Activated CD8-positive, alpha-beta memory T cell treated with anti-CD3 and anti-CD28 coated beads for 4 hours (primary cell): ENCODE measurements at places on chromosomes 16 and 17.
A peak's percentile ranks its signal among the peaks of the same experiment; 100 is the strongest.

- no peak for DNase-seq
Observed at GRCh38 chr16:29806641-29807425, 504 bp downstream of the MAZ start.

DNA sequence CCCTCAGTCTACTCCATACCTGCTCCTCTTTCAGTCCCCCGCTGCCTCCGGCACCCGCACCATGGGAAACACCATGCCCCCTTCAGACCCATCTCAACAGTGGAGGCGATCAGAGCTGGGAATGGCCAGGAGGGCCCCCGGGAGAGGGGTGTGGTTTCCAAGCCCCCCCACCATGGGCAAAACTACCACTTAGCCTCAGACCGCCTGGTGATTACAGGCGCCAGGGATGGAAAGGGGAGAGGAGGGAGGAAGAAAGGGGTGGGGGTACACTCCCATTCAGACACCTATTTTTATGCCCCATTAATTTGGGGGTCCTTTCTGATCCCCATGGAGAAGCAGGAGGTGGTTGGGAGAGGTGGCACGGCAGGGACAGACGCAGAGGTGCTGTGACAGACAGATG, at the start of gene C17orf114:
TSS of gene C17orf114 (minus strand) at position 101 of the 400 bp plus-strand sequence.
- no peak for DNase-seq

GRCh38 chr17:11302401-11303186, 61.6 kb downstream of the SHISA6 start:
- DNase-seq = no peak

GRCh38 chr17:77914385-77915254, 43.9 kb upstream of the TNRC6C start:
- DNase-seq = no peak

DNA sequence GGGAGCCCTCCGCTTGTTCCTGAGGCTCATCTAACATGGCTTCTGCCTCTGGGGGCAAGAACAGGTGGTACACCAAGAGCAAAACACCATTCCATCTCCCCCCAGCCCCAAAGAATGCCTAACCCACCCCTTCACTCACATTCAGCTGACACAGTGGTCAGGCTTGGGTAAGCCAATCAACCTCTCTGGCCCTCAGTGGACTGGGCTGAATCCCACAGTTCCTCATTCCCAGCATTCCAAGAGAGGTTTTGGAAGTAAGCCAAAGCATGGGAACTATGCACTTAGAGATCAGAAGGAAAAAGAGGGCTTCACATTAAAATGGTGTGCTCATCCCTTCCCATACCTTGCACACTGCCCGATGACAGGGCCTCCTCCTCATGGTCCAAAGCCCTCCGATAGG, 7.8 kb downstream of the PIGS start:
- DNase-seq = no peak

GRCh38 chr17:14205992-14206461, 30.6 kb downstream of the CDRT15 start:
- peak; percentile 61 for DNase-seq

DNA sequence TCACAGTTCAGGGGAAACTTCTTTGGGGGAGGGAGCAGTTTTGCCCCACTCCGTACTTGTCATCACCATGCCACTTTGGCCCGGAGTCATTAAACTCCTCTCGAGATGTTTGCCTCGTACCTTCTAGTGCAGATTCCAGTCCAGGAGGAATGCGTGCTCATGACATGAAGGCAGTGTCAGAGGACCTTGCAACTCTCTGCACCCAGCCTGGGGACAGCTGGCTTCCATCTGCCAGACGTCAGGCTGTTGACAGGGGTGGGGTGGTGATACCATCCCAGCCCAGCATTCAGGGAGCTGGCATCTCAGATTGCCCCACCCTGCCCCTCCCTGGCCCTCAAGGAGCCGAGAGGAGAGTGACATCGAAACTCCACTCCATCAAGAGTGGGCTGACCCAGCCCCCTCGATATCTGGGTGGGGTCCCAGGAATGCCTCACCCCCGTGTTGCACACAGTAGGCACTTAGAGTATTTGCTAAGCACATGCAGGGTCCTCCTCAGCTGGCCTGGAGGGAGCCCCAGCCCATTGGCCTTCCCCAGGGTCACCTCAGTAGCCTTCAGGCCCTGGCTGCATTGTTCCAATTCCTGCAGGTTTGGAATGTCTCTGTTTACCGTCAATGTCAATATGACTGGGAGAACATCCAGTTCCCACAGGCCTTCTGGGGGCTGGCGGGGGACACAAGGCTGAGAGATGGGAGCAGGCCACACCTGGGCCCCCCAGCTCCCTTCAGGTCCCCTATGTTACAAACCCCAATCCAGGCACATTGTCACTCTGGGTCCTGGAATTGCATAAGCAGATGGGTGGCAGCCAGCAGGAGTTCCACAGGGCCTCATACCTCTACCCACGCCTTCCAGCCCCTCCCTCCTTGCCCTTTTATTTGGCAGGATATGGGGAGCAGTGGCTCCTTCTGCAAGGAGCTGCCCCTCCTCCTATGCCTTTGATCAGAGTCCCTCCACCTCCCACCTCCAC, 21.3 kb upstream of the EMP2 start:
- DNase-seq = no peak

DNA sequence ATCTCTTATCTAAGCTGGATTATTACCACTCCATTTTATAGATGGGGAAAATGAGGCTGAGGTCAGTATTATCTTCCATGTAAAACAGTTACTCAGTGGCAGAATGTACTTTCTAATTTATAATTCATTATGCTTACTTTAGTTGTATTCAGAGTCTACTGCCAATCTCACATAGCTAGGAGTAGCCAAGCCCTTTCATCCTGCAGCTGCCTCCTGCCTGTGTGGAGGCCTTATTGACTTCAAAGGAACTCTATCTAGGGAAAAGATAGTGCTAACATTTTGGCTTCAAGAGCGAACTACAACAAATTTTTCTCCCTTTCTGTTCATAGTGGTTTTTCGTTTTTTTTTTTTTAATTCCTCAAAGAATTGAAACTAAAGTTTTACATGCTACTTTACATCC, 12.9 kb downstream of the RPGRIP1L start:
- DNase-seq = no peak
